ENCODE measurements at places on chromosomes 7 and 10.

DNA sequence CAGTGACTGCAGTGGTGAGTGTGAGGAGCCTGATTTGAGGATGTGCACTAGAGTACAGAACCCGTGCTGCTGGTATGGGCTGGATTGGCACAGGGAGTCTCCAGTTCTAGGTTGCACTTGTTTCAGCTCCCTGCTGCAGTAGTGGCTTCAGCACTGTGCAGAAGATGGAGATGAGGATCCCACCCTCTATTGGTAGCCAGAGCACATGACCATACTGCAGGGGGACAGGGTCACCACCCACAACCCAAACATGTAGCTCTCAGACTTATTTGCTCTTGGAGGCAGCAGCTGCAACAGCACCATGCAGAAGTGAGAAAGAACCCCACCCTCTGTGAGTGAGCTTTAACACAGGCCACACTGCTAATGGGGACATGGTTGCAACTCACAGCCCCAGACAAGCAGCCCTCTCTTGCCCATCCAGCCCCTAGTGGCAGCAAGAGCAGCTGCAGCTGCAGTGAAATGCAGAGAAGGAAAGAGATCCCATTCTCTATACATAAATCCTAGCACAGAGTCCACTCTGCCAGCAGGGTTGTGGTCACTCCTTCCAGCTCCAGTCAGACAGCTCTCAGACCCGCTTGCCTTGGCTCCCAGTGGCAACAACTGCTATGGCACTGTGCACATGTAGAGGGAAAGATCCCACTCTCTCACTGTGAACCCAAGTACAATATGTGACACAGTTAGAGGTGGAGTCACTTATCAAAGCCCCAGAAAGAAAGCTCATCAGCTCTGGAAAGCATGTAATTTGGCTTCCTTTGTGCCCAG, 51.4 kb upstream of the SCIN start:
- DNase-seq, result no peak

DNA sequence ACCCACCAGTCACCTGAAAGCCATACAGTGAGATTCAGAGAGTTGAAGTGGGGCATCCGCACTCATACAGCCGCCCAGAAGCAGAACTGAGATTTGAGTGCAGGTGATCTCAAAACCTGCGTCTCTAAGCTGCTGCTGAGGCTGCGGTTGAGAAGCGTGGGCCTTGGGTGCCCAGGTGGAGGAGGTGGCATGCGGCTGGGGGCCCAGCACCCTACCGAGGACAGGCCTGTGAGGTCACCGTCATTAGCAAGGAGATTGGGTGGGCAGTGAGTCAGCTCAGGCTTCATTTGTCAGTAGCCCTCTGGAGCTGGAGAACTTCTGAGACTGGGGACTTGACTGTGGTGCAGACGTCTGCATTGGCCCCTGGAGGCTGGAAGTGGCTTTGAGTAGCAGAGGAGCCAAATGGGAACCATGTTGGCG, 29.8 kb downstream of the ZMIZ1 start:
- DNase-seq, result no peak

GRCh38 chr10:34854147-34854601, 39.1 kb upstream of the PARD3 start:
- DNase-seq, result no peak

- DNase-seq, result no peak
Measured at GRCh38 chr7:96675548-96675947, 34.1 kb downstream of the SEM1 start.

- DNase-seq, result no peak
Measured at GRCh38 chr10:10318856-10319255, 698.8 kb upstream of the CELF2 start.

DNA sequence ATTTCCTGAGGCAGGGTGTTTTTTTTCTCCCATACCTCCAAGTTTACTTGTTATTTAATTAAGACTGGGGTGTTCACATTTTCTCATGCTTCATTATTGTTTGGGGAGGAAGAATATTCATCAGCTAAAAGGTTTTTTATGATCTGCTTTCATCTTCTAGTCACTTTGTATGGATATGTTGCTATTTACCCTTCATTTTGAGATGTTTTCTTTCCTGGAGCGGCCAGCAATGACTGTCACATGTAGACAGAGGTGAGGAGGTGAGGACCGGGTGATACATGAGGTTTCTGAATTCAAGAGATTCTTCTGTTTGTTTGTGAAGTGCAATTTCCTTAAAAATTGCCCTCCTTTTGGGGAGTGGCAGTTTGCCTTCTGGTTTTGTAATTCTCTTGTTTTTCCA, 261.8 kb upstream of the BMPER start:
- no peak for DNase-seq

DNA sequence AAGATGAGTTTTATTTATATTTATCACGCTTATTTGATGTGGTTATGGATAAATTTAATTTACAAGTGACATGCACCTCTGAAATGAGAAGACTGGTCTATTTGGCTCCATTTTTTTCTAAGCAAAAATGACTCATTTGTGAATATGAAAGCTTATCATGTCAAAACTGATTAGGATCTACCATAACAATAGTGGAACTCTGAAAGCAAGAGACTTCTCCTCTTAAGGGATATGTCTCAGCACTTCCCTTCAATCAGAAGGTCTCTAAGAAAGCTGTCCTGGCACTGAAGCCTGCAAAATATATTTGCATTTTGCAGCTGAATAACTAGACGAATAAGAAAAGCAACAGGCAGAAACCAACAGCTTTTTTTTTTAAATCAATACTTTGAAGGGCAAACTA, 12.7 kb downstream of the FAS start:
- DNase-seq, result no peak

DNA sequence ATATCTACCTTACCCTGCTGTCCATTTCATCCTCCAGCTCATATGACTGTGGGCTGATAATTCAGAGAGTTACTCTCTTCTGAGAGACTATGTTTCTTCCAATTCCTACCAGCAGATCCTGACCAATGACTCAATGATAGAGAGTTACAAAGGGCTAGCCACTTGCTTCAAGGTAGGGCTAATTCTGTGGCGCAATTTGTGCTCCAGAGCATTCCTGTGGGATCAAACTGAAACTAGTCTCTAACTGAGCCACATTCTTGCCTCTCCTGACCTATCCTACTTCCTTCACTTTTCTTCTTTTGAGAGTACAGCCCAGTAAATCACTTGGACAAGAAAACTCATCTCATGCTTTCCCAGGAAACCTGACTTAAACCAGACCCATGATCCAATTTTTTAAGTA, 17.9 kb upstream of the ASZ1 start:
- no peak for DNase-seq

- DNase-seq, result no peak
Measured at GRCh38 chr7:80623503-80624252, 14.8 kb upstream of the CD36 start.

GRCh38 chr10:7480742-7481367, 70.0 kb upstream of the SFMBT2 start:
- peak; percentile 79 for DNase-seq

DNA sequence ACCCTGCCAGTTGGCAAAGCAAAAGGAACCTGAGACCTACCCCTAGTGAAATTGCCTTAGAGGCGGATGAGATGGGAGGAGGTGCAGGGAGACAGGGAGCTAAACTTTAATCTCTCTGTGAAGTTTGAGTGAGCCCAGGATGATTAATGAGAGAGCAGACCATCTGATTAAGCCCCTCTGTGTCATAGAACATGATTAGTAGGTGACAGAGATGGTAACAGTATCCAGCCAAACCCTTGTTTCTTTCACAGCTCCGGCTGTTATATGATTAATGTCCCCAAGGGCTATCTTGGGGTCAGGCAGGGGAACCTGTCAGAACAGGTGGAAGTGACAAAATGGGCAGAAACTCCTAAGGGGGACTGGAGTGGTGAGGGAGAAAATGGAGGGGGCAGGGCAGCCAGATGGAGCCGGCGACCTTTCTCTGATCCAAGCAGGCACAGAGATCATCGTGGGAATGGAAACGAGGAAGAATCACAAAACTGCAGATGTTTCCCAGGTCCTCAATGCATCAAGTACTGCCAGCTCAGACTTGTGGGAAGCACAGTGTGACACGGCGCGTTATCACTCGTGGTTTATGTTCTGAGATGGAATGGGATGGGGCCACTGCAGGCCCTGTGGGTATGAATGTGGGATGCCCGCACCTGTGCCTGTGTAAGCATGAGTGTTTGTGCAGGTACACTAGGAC, 684.2 kb downstream of the LRMDA start:
- no peak for DNase-seq

DNA sequence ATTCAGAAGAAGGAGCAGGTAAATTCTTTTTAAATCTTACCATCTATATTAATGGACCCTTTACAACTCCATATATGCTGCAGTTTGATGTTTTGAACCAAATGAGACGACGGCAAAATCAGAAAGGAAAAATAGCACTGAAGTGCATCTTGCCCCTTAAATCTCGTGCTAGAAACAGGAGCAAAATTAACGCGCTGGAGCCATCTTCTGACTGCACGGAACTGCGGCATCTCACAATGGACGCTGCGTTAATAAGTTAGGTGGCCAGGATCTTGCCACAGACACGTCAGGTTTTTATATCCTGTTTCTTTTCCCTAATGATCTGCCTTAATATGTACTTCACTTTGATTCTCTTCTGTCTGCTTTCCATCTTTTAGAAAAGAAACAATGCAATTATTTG, 354.5 kb downstream of the TFEC start:
- no peak for DNase-seq

DNA sequence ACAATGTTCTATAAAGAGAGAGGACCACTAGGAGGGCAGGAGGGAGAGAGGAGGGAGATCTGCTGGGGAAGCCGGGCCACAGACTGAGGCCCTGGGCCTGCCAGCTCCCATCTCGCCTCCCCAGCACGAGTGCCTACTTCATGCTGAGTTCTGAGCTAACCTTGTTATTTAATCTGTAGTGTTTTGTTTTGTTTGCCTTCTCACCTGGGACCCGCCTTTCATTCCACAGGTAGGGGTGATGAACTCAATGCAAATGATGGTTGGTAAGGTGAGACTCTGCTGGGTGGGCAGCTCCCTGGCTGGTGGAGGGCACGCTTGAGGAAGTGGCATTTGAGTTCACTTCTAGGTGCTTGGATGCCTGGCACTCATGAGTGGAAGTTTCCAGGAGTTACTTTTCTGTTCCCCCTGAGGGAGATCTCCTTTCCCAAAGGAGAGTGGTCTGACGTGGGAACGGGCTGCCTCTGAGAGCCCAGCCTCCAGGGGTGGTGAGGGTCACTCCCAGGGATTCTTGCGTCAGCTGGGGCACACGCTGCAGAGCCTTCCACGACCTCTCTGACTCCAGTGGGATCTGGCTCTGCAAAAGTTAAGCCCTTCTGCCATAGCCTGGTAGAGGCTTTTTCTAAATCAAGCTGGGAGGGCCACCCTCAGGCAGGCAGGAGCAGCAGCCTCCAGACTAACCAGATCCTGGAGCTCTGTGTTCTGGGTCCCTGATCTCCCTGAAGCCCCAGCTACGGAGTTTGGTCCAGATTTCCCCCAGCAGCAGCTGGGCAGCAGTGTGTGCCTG, 22.4 kb downstream of the UBTD1 start:
- DNase-seq, result no peak

DNA sequence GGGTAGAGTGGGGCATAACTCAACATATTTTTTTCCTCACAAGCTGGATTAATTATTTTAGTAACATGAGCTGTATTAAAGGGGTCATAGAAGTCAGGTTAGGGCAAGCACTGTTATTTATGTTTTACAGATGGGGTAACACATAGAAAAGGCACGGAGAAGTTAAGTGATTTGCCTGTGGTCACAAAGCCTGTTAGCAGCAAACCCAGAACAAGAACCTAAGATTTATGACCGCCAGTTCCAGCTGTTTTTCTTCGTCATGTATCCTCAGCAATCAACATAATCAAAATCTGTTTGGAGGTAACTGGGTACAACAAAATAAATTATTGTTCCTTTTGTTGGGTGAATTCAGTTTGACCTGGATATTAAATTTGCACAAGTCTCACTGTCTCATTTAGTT, 57.2 kb upstream of the BET1 start:
- no peak for DNase-seq

GRCh38 chr7:24879291-24879690, 100.7 kb downstream of the OSBPL3 start:
- no peak for DNase-seq

- no peak for DNase-seq
Measured at GRCh38 chr10:86848747-86849146, 92.3 kb downstream of the BMPR1A start.

DNA sequence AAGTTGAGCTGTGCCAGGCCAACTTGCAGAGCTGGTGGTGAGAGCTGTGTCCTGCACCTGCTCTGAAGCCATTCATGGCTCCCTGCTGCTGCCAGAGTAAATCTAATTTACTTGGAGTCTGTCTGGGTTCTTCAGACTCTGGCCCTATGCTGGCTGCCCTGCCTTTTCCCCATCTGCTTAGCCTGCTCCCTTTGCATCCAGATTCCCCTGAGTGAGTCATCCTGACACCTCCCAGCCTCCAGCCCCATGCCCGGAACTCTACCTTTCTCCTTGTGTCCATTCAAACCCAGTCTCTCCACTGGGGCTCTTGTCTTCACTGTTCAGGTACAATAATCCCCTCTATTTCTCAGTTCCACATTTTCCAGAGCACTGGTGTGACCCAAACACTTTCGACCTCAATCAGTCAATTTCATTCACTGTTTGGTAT, 434.4 kb upstream of the ZMIZ1 start:
- no peak for DNase-seq

- no peak for DNase-seq
Measured at GRCh38 chr10:46992803-46993561, 81.8 kb downstream of the PTPN20 start.

DNA sequence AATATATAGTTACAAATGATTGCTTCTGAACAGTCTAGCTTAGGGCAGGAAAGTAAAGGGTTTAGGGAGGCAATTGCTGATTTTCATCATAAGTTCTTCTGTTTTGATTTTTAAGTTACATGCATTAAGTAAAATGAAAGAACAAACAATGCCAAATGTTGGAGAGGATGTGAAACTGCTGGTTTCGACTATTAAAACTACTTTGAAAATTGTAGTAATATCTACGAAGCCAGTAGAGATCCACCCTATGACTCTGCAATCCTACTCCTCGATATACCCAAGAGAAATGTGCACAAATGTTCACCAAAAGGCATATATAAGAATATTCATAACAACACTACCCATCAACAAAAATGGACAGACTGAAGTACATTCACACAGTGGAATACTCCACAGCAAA, 24.3 kb downstream of the PDZD8 start:
- DNase-seq, result no peak

- no peak for DNase-seq
Measured at GRCh38 chr7:144720710-144721109, 115.1 kb downstream of the TPK1 start.

GRCh38 chr7:4713183-4713784, 31.2 kb downstream of the FOXK1 start:
- DNase-seq, result peak; percentile 44

DNA sequence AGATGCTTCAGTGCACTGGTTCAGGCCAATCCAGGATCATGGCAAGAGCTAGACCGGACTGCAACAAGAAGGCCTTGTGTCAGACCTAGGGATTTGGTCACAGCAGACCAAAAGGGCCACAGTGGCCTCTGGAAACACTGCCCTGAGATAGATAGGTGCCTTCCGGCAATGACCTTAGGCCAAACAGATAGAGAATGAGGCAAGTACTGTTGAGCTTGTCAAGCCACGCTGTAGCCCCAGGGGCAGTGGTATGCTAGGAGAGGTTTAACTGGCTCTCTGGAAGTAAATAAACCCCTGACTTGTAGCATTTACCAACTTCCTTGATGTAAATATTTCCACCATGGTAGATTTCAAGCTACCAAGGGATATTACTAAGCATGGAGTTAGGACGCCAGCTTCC, 197.5 kb downstream of the GRID1 start:
- no peak for DNase-seq

GRCh38 chr10:95841661-95842498, 65.9 kb upstream of the CC2D2B start:
- no peak for DNase-seq

Measured in Peyer's patch (tissue), 4 donors.